Right ventricle myocardium superior (tissue), 1 donor: ENCODE measurements at places on chromosomes 2 and 18. TPM values are rescaled to one million over a fixed set of nuclear protein-coding genes. Genes with fewer than 3 reads are reported as not detected.

GRCh38 chr18:3054780-3055179, 41.8 kb upstream of the LPIN2 start:
- no peak for DNase-seq

DNA sequence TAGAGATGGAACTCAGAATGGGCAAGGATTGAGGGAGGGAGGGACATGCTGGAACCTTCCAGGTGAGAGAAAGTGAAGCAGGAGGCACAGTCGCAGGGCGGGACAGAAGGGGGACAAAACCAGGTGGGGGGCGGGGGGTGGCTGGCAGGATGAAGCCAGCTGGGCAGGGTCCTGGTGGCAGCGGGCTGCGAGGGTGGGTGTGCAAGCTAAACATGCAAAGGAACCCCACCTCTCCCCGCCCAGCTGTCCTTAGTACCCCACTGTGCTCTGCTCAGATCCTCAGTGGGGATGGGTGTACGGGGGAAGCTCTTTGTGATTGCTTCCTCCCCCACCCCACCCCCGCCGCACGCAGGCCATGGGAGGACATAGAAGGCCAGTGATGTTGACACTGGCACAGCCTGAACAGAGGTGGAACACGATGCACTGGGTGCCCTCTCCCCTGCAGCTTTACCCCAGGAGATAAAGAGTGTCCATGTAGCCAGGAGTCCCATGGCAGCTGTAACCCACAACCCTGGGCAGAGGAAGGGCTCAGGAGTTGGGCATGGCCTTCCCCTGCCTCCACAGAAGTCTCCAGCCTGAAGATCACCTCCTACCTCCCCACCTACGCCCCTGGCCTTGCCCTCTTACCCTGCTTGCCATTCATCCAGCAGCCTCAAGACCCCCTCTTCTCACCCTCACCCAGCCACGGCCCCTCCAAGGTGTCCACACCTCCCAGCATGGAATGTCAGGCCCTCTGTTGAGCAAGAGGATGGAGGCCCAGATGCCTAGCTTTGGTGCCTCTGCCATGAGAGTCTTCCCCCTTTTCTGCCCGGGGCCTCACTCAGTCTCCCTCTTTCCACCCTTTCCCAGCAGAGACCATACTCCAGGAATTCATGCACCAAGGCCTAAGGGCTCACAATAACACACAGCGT, 206.6 kb downstream of the ZBTB7C start:
- no peak for DNase-seq

DNA sequence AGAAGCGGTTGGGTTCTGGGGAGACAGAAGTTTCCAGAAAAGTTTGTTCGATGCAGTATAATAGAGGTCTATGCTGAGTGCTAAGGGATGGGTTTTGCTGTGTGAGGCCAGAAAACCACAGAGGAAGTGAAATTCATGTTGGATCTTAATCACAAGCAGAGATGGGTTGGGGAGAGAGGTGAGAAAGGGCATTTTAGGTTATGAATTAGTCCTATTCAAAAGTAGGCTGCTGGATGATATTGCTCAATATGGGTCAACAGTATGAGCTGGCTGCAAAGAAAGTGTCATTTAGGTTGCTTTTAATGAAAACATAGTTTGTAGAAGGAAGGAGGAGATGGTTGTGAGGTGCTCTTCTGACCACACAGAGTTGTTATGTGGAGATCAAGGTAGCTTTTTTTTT, 118.8 kb upstream of the LHCGR start:
- no peak for DNase-seq

- DNase-seq = no peak
Measured at GRCh38 chr2:159557437-159558034, 58.8 kb downstream of the BAZ2B start.

Gene DNAJC5G
- total RNA-seq = 2.3 TPM

- no peak for DNase-seq
Measured at GRCh38 chr2:36663851-36664695, 32.4 kb upstream of the VIT start.

Gene ZC3H15
- 25.8 TPM for total RNA-seq

GRCh38 chr2:105038383-105039061, 653 bp downstream of the MRPS9 start:
- DNase-seq = no peak

- peak; percentile 81 for DNase-seq
Measured at GRCh38 chr2:2769481-2770431, 438.7 kb upstream of the MYT1L start.

- no peak for DNase-seq
Measured at GRCh38 chr2:69022548-69022947, 9.6 kb downstream of the ANTXR1 start.

GRCh38 chr2:176385219-176385759, 116.0 kb downstream of the MTX2 start:
- DNase-seq = no peak

DNA sequence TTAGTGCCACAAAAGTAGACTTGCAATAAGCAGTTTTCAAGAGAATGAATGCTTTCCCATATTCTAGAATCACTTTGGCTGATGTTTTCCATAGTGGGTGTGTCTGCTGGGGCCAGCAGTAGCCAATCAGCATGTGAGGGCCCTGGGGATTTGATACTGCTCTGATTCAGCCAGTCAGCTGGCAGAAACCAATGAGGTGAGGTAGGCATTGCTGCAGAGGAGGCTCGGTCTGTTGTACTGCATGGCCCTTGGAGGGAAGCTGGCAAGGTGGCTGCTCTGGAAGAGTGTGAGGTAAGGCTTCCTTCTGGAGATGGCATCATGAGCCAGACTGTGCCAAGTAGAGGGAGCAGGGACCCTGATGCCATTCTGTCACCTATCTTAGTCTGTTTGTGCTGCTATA, 22.7 kb downstream of the TMEM87B start:
- DNase-seq = no peak

- DNase-seq = no peak
Measured at GRCh38 chr2:212595036-212595654, 56.5 kb upstream of the ERBB4 start.

Gene HOXD10
- total RNA-seq = not detected

Gene SAG
- not detected for total RNA-seq

DNA sequence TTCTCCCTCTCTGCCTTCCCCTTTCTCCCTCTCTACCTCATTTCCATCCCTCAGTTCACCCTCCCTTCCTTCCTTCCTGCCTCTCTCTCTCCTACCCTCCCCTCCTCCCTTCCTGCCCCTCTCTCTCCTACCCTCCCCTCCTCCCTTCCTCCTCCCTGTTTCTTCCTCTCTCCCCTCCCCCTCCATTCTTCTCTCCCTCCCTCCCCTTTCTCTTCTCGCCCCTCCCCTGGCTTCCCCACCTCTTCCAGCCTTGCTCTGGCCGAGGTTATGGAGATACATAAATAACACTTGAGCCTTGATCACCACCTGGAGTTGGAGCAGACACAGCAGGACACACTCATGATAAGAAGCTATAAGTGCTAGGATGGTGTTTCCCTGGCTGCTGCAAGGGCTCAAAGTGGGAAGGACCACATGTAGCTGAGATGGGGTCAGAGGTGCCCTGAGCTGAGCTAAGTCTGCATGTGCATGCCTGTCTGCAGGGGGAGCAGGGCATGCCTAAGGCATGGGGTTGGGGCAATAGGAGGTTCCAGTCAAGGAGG, 326.1 kb upstream of the HS6ST1 start:
- no peak for DNase-seq

Gene TNFAIP6
- total RNA-seq = 2.8 TPM

DNA sequence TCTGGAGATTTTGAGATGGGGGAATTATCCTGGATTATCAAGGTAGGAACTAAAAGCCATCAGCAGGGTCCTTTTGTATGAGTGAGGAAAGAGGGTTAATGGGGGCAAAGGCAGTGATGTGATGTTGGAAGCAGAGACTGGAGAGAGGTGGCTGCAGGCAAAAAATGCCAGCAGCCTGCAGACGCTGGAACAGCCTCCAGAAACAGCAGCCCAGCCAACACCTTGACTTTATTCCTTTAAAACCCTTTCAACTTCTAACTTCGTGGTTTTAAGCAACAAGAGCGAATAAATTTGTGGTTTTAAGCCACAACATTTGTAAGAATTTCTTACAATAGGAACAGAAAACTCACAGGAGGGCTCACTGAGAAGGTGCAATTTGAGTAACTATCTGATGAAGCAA, 523.1 kb upstream of the HS6ST1 start:
- DNase-seq = no peak

- no peak for DNase-seq
Measured at GRCh38 chr2:195592105-195592504, 64.9 kb upstream of the SLC39A10 start.
